ENCODE measurements at places on chromosomes 16 and 17.

GRCh38 chr17:65690626-65691310, 129.3 kb upstream of the AXIN2 start:
- DNase-seq: no peak

- no peak for DNase-seq
Observed at GRCh38 chr16:13510425-13511151, 409.4 kb upstream of the ERCC4 start.

GRCh38 chr16:56931271-56931891, 561 bp upstream of the HERPUD1 start:
- no peak for DNase-seq

- no peak for DNase-seq
Observed at GRCh38 chr16:55470533-55471371, 8.2 kb upstream of the MMP2 start.

GRCh38 chr17:17467720-17468119, 9.1 kb upstream of the MED9 start:
- DNase-seq: no peak

DNA sequence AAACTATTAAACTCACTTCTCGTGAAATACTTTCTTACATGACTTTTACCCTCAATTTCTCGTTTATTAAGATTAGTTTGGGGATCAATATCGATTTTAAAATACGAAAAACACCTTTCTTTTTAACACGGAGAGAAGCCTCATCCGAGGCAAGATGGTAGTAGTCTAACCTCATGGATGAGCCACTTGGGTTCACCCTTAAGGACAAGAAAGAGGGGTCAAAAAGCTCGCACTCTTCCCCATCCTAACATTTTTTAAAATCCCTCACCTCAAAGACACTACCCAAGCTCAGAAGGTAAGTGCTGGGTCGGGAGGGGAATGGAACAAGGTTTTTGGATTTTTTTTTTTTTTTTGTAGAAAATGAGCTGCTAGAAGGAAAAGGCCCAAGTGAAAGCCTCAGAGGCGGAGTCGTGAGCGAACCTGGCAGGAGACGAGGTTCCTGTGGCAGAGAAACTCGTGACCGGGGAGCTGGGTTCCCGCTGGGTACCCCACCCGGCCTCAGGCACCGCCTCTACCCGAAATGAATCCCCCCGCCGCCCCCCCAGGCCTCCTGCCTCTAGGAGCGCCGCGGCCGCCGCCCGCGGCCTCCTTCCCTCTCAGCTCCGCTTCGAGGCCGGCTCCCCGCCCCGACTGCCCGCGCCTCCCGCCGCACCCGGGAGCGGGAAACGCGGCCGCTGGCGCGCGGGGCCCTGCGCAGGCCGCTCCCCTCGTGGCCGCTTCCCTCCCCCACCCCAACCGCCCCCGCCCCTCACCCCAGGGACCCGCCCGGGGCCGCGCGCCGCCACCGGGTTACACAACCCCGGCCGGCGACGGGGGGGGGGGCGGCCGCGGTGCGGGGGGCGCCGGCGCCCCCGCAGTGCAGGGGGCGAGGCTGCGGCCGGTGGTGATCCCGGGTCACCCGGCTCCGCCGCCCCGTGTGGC, 1.6 kb downstream of the NUFIP2 start:
- peak; percentile 45 for DNase-seq

- DNase-seq: no peak
Observed at GRCh38 chr17:17547210-17547764, 44.2 kb downstream of the PEMT start.

Data from NCI-H1436 (cell line).